Small intestine (tissue), 16 donors: ENCODE measurements at places on chromosomes 3 and 15.

GRCh38 chr3:81823882-81824395 lies 62.5 kb upstream of the GBE1 start:
- no peak for DNase-seq

- no peak for DNase-seq
These were observed 63.1 kb downstream of the PRKAR2A start for GRCh38 chr3:48784426-48785120.

DNA sequence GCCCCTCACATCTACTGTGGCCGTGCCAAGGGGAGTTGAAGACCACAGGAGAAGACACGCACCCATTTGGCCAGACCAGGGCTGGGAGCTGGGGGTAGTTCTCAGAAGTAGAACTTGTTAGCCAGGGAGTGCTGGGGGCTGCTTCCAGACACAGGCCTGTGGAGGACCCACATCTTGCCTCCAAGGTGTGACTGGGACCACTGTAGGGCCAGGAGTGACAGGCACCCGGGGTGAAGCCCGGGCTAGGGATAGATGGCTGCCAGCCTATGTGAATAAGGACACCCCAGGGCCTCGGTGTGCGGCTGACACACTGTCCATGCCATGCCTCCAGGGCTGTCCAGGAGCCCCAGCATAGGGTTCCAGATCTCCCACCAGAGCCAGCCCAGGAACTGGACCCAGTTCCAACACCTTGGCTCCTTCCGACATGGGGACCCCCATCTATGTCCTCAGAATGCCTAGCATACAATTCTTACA lies 1.8 kb downstream of the ANPEP start:
- DNase-seq, result no peak

DNA sequence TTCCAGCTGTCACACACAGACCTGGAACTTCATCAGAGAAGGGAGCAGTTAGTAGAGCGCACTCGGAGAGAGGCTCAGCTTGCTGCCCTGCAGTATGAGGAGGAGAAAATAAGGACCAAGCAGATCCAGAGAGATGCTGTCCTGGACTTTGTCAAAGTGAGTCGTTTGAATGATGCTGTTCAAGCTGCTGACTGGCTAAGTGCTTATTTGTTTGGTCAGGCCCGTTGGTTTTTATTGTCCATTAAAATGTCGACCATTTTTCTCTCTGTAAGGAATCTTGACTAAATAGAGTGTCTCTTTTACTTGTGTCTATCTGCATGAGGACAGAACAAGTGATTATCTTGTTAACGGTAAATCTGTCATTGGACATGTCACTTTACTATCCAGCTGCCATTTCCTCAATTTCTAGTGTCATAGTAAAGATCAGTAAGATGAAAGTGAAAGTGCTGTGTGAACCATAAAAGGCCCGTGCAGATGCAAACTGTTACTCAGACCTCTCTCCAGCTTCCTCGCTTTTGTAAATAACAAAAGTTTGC lies 56.9 kb downstream of the LRCH3 start:
- DNase-seq, result peak; percentile 74

- DNase-seq, result no peak
These were observed 441.7 kb downstream of the TBL1XR1 start for GRCh38 chr3:176755552-176755951.

DNA sequence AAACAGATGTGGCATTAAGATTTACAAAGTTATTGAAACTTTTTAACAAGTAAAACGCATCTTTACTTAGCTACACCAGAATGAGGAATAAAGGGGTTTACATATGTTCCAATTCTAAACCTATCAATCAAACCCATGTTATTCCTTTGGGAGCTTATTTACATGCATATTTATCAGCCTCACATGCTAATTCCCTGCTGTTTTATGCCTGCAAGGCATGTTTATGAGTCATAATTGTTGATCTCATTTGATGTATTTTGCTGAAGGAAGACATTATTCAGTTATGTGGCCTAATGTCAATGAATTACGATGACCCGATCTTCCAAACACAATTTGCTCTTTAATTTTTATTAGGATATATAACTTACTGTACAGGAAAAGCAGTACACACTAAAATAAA lies 272.9 kb downstream of the TBC1D5 start:
- no peak for DNase-seq

DNA sequence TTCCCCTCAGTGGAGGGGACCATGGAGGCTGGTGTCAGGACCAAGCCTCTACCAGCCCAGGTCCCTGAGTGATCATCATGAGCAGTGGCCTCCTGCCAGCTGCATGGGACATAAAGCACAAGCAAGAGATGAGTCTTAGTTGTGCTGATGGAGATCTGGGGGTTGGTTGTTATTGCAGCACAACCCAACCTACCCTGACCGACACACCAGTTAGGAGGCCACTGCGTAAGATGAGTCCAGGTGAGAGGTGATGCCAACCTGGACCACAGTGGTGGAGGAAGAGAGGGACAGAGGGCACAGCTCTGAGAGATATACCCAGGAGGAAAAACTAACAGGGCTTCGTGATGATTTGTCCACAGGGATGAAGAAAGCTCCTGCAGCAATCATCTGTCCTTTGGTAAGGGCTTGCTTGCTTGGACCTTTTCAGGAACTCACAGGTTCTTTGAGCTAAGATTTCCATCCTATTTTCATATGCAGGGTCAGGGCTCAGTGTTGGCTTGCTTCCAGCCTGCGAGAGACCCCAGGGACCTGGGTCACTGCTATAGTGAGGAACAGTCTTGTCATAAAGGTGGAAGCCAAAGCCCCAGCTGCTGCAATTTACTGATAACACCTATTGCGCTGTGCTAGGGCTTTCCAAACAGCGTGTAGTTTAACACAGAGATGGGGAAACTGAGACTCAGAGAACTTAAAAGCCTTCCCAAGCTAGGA lies 8.1 kb downstream of the RASGRF1 start:
- DNase-seq, result no peak

- no peak for DNase-seq
These were observed 37.8 kb downstream of the FAN1 start for GRCh38 chr15:30941520-30941919.

DNA sequence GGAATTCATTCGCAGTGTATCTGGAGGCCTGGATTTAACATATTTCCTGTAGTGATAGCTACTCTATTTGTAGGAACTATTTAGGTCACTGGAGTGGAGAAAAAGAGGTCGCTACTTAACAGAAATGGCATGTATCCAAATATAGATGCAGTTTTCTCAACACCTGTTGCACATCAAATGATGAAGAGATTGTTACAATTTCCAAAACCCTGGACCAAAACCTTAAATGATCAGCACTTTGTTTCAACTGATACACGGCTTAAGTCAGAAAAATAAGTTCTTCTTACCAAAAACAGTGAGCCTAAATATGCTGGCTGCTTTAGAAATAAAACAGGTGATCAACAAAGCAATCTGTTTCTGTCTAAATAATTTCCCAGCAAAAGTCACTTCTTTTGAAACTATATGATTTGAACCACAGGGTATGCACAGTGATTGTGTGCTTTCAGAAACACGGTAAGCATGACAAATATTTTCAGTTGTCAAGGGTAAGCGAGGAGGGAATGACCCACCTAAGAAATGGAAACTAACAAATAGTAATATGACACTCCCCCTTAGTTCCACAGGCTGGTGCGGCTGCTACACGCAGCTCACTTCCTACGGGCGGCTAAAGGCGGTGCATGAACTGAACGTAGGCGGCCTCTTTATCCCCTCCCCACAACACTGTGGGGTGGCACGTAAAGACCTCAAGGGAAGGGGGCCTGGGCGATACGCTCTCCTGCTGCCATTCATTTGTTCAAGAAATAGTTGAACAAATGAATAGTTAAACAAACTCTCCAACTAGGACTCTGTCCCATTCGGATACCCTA lies 1.1 kb downstream of the EHD4 start:
- DNase-seq, result peak; percentile 79

- no peak for DNase-seq
These were observed 146.2 kb upstream of the TLE3 start for GRCh38 chr15:70243686-70244540.

DNA sequence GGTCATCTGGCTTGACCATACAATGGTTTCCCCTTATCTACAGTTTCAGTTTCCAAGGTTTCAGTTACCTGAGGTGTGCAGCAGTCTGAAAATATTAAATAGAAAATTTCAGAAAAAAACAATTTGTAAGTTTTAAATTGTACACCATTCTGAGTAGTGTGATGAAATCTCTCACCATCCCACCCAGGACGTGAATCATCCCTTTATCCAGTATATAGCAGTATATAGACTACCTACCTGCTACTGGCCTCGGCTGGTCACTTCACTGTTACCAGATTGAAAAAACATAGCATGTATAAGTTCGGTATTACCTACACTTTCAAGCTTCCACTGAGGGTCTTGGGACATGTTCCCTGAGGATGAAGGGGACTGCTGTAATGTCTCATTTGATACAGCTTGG lies 12.0 kb downstream of the ARIH1 start:
- DNase-seq, result no peak

DNA sequence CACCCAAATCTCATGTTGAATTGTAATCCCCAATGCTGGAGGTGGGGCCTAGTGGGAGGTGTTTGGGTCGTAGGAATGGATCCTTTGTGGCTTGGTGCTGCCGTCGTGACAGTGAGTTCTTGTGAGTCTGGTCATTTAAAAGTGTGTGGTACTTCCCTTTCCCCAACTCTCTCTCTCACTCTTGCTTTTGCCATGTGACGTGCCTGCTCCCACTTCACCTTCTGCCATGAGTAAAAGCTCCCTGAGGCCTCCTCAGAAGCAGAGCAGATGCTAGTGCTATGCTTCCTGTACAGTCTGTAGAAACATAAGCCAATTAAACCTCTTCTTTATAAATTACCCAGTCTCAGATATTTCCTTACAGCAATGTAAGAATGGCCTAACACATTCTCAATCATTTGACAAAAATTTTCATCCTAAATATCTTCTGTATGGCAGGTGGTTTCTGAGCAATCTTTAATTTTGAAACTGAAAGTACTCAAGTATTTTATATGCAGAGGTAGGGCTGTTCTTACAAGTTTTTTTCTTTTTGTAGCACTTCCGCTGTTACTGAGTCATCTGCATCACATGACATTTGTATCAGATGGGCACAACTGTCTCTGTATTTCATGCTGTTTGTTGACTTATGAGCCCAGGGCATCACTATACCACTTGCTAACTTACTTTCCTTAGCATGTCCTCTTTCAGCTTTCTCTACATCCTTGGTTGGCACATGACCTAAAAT lies 8.8 kb downstream of the RPL39L start:
- DNase-seq, result peak; percentile 80

DNA sequence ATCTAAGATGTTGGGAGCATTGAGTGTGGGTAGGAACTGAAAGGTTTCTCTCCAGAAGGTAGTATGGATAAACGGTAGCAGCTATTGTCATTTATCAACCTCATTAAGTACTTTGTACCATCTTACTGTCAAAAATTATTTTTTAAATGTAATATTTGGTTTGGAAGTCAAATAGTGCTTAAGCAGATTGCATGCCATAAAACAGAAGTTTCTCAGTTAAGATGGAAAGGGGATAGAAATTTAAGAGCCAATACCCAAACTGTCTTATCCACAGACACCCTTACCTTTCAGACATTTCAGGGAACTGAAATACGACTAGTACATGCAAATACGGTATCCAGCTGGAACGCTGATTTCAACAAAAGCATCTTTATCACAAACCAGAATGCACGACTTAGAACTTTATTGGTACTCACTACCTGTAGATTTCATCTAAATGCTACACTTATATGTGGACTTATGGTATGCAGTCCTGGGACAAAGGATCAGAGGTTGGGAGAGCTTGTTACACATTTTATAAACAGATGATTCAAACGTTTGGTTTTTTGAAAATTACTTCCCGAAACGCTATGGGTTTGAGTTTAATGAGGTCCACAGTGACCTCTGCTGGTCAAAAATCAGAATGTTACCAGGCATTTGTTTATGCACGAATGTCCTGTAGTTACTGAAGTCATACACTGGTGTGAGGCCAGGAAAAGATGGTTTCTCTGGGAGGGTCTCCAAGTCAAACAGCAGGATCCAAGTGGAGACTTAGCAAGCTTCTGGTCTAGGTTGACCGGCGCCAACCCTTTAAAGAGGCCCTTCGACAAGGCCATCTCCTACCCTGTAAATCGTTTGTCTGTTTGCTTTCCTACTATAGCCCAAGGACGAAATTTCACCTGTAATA lies 45.7 kb upstream of the DUT start:
- peak; percentile 77 for DNase-seq

DNA sequence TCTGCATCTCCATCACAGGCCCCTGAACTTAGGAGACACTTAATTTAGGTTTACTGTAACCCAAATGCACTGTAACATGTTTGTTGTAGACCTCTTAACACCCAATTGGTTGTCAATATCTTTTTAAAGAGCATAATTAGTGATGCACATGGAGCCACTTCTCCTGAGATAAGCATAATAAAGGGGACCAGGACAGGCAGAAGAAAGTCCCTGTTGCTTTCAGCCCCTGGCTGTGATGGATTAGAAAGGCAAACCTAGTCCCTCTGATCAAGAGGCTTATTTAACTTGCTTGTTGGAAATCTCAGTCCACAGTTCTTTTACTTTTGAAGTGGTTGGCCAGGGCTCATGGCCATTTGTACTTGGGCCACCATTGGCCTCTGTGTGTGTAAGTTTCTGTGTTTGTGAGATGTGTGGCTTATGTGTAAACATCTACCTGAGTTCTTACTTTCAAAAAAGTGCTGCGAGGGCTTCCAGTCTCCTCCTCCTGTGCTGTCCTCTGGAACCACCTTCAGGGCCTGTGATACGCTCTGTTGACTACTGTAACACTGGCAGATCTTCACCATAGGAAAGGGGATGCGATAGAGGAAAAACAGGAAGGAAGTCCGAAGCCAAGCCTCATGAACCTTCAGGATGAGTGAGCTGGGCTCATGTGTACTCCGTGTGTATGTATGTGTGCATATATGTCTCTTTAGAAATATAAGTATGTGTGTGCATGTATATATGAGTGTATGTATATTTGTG lies 136.2 kb downstream of the EPHB1 start:
- DNase-seq, result no peak

DNA sequence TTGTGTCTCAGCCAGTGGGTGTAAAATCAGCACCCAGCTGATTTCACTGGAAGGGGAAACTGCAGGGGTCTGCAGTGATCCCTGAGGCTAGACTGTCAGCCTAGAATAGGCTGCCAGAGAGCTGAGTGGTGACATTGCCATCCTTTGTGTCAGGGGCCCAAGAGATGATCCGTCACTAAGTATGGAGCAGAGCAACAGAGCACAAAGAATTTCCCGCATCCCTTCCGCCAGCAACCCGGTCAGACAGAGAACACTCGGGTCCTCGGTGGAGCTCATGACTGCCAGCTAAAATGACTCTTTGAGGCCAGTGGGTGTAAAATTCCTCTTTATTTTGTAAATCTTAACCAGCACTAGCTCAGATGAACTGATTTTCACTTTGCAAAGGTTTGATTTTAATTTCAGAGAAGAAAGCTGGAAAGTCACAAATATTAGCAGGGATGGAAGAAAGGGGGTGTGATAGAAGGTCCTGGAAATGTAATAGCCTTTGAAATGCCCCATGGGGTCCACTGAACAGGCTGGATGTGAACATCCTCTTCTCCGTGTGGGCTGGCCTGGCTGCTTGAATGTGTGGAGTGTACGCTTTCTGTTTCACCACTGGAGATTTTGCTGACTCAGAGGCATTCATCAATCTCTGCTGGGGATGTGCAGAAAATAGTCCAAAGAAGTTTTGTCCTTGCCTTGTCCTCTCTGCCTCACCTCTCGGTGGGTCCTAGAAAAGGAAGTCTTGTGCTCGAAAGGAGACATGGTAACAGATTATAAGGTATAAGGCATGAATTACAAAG lies 138.8 kb downstream of the SV2B start:
- DNase-seq, result no peak

- peak; percentile 53 for DNase-seq
These were observed 371 bp upstream of the CLSTN2 start for GRCh38 chr3:139934613-139935015.
